ENCODE measurements at places on chromosomes 5 and 9.

GRCh38 chr5:180121826-180122413 lies 50.4 kb upstream of the RNF130 start:
- DNase-seq: no peak

GRCh38 chr5:155471027-155471426 lies 457.5 kb downstream of the KIF4B start:
- no peak for DNase-seq

DNA sequence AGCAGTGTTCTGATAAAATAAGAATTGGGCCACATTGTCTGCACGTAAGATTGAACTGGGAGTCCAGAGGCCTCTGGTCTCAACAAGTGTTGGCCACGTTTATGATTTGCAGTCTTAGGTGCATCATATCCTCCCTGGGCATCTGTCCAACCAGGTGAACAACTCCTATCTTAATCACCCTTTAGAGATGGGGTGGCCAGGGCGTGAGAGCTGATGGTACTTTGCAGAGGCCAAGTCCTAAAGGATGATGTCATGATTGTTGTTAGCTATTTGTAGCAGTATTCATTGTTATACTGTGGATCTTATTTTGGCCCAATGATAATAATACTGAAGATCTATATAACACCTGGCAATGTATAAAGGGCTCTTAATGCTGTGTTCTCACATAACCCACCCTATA lies 73.2 kb upstream of the RARS1 start:
- no peak for DNase-seq

DNA sequence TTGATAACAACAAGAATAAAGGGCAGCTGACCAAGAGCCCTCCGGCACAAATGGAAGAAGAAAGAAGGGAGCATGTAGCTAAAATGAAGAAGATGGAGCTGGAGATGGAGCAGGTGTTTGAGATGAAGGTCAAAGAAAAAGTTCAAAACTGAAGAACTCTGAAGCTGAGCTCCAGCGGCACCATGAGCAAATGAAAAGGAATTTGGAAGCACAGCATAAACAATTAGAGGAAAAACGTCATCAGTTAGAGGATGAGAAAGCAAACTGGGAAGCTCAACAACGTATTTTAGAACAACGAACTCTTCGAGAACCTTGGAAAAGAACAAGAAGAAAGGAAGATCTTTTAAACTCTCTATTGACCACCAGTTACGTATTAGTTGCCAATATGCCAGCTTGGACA lies 100.9 kb downstream of the GABBR2 start:
- DNase-seq: no peak

DNA sequence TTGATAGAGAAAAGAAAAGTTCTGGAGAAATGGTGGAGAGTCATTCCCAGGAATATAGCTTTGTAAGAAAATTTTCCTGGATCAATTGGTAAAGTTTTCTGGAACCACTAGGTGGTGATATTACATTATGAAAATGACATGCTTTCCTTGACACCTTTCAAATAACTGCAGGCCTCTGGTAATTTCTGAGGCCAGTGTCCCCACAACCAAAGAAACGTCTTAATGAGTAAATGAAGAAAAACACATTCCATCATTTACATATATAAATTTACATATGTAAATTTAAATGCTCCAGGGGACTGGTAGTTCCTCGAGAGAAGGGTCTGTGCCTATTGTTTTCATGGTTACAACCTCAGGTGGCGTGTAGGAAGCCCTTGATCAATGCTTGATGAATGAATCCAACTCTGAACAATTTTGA lies 17.2 kb upstream of the RGS3 start:
- no peak for DNase-seq

GRCh38 chr5:37966291-37966690 lies 126.5 kb upstream of the GDNF start:
- DNase-seq: no peak

GRCh38 chr5:123814801-123815470 lies 303.0 kb downstream of the CSNK1G3 start:
- DNase-seq: no peak

DNA sequence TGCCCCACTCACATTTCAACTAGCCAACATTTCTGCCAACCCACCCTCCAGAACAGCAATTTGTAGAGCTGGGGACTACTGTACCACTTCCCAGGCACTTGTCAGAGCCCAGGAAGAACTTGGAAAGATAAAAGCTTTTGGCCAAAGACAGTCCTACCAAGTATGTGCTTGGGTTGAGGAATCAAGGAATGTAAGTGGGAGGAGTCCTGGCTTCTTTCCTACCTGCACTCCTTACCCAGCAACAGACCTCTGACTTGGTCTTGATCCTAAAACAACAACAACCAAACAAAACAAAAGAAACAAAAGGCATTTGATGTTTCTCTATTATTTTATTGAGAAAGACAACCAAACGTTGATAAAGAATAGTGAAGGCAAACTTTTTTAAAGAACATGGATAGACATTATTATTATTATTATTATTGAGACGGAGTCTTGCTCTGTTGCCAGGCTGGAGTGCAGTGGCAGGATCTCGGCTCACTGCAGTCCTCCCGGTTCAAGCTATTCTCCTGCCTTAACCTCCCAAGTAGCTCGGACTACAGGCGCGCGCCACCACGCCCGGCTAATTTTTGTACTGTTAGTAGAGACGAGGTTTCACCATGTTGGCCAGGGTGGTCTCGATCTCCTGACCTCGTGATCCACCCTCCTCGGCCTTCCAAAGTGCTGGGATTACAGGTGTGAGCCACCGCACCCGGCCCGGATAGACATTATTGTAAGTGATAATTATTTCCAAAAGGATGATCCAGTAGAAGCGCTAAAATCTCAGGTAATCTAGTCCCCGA lies 33.5 kb downstream of the ANXA2R start:
- DNase-seq: no peak

- no peak for DNase-seq
These were observed 166.3 kb downstream of the RORB start for GRCh38 chr9:74663439-74663838.

DNA sequence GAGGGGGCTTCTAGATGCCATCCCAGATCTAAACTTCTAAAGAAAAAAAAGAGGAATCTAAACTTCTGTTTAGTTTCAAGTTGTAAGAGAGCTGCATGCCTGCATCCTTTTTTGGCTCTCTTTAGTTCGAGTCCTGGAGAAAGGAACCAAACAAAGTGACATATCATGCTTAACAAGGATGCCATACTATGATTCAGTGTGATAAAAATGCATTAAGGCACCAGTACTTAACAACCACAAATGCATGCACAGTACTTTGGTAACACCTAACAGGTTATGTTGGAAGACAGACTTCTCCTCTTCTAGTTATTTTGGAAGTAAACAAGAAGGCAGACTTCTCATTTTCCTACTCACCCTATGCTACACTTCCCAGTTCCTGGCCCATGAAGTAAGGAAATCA lies 27.3 kb downstream of the NME5 start:
- DNase-seq: no peak

DNA sequence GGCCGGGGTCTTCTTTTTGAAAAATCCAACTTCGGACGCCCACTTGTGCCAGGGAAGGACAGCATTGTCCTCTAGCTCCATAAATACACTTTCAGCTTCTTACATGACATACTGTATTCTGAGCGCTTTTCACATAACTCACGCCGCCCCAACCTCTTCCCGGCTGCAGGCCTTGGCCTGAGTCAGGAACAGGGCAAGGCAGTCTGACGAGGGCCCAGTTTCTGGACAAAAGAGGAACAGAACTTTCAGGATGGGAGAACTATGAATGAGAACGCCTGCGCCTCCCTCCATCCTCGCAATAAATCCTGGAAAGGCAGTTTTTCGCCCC lies 650 bp downstream of the DCTN4 start:
- DNase-seq: no peak

DNA sequence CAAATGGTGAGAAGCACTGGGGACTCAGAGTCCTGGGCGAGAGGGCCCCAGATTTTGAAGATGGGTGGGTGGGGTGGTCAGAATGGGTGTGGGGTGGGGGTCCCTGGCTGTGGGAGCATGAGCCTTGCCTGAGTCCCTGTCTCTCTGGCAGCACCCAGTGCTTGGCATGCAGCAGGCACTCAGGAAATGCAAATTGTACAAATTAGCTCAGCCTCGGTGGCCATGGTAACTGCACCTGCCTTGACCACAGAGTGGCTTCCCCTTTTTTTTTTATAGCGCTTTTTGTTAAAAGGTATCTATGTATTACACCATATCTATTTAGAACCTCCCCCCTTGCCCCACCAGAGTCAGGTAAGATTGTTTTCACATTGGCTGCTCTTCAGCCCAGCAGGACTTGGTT lies 19.2 kb upstream of the PITX1 start:
- DNase-seq: no peak

GRCh38 chr9:134975253-134975652 lies 57.5 kb upstream of the FCN1 start:
- DNase-seq: no peak

- no peak for DNase-seq
These were observed 1.2 kb upstream of the RUSC2 start for GRCh38 chr9:35488566-35489312.

- no peak for DNase-seq
These were observed 44.7 kb upstream of the PRLR start for GRCh38 chr5:35274839-35275509.

DNA sequence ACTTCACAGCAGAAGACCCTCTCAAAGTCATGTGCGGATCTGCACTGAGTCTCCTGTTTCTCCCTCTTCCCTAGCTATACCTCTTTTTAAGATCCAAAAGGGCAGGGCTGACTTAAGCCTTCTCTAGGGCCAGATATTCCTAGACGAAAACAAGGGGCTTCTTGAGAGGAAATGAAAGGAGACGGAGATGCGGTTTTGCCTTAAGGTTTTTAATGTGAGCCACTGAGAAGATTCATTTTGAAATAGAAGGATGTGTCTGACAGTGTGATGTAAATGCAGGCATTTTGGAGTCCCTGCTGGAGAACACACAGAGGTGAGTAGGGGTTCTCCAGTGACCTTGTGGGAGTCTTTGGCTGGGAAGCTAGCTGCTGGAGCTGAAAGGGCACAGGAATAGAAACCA lies 15.6 kb upstream of the IL12B start:
- no peak for DNase-seq

- DNase-seq: no peak
These were observed 9.9 kb upstream of the PCSK5 start for GRCh38 chr9:75880618-75881017.

GRCh38 chr5:36276864-36277263 lies 24.8 kb downstream of the RANBP3L start:
- no peak for DNase-seq

DNA sequence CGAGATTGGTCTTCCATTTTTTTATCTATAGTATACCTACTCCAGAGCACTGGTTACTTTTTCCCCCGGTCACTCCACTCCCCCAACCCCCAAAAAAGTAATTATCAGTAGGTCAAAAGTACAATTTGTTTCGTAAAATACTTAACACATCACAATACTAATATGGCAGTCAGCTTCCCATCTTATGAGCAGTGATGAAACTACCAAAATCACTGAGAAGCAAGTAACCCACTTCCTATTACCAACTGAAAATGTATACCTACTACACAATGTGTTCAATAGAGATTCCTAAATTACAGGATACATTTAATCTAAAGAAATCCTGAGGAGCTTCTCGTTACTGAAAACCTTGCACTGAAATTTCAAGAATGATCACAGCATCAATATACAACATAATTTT lies 1.9 kb downstream of the CERT1 start:
- DNase-seq: no peak

- DNase-seq: no peak
These were observed 80.1 kb downstream of the TRPC7 start for GRCh38 chr5:136285096-136285855.

GRCh38 chr9:97703437-97704344 lies 6.6 kb upstream of the XPA start:
- DNase-seq: no peak

DNA sequence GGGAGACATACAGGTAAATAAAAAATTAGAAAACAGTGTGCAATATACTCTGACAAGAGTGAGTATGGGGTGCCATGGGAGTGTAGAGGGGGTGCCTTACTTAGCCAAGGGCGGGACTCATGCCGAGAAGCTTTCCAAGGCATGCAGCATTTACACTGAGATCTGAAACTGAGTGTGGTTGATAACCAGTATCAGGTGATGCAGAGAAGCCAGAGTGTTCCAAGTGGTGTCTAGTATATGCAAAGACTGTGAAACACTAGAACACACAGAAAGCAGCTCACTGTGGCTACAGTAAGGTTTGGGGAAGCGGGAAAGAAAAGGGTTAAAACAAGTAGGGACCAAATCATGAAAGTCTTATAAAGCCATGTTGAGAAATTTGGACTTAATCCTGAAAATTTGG lies 30.5 kb upstream of the ERBIN start:
- DNase-seq: no peak

GRCh38 chr5:65172486-65173129 lies 309.1 kb downstream of the ADAMTS6 start:
- peak; percentile 71 for DNase-seq

DNA sequence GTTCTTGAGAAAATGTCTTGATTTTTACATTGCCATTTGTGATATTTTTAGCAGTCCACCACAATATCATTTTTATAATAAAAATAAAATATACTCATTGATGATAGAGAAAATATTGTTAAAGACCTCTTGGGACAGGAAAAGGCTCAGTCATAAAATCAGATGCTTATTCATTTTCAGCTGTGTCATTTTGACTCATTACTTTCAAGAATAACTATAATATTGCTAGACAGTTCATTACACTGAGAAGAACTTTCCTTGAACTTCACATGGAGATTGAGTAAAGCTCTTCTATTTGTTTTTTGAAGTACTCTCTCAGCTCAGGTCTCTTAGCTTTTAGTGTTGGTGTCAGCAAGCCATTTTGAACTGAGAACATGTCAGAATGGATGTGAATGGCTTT lies 8.5 kb upstream of the MEIKIN start:
- DNase-seq: no peak

DNA sequence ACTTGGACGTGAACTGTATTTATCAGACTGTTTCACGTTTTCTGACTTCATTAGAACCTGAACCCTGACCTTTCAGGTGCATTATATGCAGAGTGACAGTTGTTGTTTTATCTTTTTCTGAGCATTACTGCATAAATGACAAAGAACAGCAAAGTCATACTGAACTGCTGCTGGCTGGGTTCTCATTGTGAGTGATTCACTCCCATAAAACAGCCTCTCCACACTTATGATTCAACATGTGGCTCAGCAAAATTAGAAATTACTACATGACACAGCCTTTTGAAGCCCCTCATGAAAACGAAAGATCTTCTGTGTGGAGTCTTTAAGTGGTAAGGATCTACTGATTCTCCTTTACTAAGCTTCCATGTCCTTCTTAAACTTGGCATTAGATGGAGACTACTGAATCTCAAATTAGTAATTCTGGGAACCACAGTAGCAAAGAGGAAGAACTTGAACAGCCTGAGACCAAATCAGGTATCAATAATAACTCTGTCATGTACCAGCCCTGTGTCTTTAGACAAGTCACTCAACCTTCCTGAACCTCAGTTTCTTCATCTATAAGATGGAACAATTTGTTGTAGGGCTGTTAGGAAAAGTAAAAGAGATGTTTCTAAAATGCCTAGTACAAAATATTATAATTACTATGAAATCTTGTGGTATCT lies 172.3 kb upstream of the GNA14 start:
- no peak for DNase-seq

DNA sequence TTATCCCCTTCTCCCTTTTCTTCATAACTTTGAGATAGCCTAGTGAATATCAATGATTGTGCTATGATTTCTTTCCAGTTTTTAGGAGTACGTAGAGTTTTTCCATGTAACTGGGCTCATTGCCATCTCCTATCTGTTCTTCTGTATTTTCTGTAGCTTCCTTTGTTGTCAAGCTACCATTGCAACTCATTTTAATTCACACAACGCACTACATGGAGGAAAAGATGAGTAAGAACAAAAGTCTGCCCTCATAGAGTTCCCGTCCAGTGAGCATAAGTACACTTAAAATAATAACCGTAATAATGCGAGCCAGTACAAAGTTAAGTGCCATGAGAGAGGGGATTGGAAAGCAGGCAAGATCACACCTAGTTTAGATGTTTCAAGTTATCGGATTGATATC lies 177.7 kb downstream of the PAM start:
- DNase-seq: no peak
